GM12891 (cell line): ENCODE measurements at places on chromosomes 11 and 22.

DNA sequence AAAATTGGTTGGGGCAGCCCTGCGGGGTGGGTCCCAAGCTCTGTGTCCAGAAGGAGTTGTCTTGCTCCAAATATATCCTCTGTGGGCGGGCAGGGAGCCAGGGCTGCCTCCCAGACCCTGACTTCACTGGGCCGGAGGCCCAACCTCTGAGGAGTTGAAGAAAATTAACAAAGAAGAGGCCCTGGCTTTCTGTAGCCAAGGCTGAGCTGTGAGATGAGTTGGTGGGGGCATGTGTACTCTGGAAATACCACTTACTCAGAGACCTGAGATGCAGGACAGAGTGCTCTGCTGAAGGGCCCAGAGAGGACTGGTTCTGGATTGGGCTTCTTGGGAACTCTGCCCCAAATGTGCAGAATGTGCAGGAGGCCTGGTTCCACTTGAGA lies 96.3 kb downstream of the SWAP70 start:
- DNase-seq: no peak

DNA sequence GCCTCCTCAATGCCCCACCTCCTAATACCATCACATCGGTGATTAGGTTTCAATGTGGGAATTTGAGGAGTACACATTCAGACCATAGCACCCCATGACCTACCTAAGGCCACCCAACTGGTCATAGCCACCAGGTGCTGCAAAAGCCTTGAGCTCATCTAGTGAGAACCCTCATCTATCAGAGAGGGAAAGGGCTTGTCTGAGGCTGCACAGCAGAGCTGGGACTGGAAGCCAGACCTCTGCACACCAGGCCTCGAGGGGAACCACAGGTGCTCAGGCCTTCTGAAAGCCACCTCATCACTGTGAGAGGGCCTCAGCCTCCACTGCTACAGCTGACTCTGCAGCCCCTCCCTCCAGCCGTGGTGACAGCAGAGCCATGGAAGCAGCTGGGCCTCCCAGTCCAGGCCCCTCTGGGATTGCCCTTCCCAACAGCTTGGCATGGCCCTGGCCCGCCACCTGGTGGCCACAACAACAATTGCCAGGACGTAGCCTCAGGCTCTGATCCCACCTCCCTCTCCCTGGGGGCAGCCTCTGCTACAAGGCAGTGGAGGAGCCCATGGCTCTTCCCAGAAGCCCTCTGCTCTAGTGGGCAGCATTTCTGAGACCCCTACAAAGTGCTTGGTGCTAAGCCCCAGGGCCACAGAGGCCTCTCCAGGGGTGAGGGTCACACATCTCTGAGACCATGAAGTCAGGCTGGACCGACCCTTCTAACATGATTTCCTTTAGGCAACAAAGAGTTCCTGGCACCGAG lies 41.0 kb upstream of the PRDM11 start:
- peak; percentile 52 for DNase-seq

DNA sequence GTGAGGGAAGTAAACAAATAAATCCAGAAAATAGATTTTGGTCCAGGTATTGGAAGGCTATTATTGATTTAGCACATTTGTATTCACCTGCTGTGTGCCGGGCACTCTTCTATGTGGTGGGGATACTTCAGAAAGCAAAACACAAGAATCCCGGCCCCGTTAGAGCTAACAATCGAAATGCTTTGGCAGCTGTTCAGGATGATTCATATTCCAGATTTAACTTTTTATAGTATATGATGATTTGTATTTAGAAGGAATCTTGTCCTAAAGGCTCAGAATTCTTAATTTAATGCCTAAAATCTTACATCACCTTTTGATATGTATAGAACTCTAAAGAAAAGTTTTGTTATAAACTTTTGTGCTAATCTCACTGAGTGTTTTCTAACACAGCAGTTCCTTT lies 28.0 kb downstream of the ZC3H12C start:
- no peak for DNase-seq

DNA sequence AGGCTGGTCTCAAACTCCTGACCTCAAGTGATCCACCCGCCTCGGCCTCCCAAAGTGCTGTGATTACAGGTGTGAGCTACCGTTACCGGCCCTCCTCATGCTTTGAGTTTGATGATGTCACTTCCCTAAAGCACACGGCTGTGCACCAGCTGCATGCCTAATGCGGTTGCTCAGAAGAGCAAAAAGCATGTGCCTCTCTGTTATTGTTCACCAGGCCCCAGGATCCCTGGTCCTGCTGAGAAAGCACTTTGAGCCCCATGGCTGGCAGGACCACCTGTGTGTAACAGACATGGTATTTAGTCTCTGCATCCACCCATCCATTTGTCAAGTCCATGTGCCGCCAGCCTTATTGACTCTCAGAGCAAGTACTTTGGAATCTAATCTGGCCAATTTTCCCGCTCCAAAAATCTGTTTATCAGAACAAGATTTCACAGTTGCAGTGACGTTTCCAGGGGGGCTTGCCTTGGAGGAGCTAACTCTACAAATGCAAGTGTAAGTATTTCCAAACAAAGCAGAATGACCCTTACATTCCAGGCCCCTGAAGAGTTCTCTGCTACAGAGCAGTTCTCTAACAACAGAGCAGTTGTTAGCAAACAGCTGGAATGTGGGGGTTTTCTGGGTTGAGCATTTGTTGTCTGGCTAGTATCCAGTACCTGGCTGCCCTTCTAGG lies 89.4 kb downstream of the LDLRAD3 start:
- DNase-seq: no peak

DNA sequence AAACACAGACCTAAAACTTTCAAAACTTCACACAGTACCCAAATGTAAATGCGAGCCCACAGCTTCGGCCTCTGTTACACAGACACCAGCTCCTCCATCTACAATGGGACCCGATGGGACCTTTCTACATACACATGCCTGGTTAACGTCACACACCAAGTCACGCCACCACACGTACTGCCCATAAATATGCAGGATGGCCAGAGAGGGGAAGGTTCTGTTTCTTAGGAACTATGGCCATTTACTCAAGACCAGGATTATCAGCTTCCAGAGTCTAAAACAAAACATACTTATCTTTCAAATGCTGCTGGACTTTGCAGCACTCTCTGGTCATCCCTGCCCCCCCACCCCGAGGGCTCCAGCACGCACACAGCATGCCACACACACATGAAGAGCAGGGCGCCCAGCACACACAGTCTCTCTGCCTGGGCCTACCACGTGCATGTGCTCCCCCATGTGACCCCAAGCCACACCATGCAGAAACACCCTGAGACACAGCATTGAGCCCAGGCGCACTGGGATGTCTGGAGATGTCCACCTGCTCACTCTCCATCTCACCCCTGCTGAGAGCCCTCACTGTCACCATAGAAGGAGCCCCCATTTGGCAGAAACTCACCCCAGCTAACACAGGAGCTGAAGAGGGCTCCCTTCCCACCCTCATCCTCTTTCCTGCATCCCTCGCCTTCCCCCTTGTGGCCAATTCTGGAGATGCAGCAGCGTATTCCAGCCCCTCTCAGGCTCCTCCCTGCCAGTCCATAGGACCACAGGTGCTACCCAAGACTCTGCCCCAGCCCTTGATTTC lies 61.8 kb downstream of the SLC22A12 start:
- peak; percentile 84 for DNase-seq

DNA sequence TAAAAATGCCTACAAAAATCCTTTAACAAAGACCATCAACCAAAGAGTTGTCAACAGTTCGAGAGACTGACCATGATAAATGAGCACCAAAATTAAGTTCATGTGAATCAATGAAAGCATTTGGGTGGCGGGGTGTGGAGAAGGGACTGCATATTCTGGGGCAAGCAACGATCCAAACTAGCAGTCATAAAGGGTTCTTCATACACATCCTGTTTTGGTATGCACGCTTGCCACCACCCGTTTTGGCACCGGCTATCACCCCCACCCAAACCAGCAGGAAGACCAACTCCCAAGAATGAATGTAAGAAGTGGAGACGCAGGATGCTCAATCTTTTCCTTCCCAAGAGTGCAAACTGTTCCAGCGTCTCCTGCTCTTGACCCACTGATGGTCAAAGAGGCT lies 80.8 kb downstream of the SGSM3 start:
- no peak for DNase-seq

GRCh38 chr22:50696799-50697561 lies 24.4 kb downstream of the SHANK3 start:
- no peak for DNase-seq

DNA sequence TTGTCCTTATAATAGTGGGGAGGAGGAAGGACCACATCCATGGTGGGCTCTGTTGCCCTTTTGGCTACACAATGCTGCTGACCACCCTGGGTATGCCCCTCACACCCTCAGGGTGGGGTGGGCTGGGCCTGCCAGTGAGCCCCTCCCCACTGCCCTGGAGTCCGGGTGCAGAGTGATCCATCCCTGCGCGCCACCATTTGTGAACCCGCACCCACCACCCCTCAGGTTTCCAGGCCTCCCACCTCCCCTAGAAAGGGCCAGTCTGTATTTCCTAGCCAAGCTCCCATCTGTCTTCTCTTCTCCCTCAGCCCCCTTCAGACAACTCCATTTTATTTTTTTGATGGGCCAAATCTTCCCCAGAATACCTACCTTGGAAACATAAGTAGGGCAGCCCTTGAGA lies 25.0 kb downstream of the MS4A10 start:
- no peak for DNase-seq

DNA sequence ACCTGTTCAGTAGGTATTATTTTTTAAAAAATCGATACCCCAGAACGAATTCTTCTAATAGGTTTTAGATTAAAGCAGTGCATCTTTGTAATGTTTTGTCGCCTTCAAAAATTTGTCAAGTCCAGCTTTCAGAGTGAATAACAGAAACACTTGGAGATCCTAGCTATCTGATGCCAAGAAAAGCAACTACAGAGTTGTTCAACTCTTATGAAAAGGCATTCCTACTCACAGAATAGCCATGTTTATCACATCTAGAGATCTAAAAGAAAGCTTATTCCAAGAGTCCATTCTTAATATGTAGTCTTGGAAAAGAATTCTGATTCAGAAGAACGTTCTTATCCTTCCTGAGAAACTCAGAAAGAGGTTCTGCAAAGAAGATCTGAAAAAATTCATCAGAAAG lies 268.5 kb downstream of the TTC28 start:
- DNase-seq: no peak

DNA sequence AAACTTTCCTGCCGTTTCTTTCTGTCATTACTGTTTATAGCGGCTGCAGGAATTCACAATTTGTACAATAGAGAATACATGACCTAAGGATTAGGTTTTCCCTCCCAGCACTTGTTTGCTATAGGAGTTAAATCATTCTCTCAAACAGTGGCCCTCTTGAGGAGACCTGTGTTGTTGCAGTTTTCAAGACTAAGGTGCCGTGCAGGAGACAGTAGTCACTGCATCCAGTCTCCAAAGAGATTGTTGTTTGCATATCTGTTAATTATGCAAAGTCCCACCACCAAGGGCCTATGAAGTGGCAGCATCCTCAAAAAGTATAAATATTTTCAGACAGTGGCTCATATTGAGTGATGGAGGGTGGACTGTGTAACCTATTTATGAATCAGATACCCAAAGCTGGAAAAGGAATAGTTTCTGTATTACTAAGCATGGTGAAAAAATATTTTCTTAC lies 2.3 kb downstream of the PRSS23 start:
- DNase-seq: no peak

GRCh38 chr11:82403640-82404305 lies 329.9 kb downstream of the FAM181B start:
- DNase-seq: no peak
